ENCODE measurements at places on chromosomes 2 and 18.

GRCh38 chr2:110946902-110947301 lies 173.8 kb upstream of the BCL2L11 start:
- DNase-seq, result no peak

DNA sequence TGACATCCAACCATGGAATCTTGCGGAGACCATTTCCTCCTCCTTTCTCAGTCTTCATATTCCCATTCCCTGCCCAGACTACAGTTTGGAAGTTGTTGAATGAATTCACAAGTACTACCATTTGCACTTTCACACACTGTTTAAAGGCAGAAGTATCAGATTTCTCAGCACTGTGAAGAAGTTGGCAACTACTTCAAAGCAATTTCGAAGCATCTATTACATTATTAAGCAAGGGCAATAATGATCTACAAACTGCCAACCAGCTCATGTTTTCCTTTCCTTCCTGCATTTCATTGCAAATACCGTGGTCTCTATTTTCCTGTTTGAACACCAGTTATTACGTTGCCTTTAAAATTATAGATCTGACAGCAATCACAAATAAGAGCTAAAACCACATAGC lies 105.5 kb downstream of the IRS1 start:
- DNase-seq, result no peak

- DNase-seq, result no peak
These were observed 114.8 kb upstream of the SERTAD2 start for GRCh38 chr2:64768491-64769005.

DNA sequence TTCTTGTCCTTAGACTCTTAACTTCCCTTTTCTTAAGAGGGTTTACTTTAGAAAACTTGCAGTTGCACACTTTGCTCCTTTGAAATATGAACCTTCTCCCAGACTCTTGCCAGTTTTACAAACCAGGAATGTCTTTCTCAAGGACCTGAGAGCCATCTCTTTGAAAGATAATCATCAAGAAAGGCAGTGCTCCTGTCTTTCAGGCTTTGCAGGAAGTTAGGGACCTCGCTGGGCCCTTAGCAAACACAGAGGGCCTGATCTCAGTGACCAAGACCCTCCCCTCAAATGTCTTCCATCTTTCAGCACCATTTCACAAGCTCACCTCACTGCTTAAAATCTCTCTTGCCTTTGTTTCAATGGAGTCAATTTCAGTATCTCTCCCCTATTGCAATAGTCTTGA lies 32.0 kb upstream of the NYAP2 start:
- DNase-seq, result no peak

DNA sequence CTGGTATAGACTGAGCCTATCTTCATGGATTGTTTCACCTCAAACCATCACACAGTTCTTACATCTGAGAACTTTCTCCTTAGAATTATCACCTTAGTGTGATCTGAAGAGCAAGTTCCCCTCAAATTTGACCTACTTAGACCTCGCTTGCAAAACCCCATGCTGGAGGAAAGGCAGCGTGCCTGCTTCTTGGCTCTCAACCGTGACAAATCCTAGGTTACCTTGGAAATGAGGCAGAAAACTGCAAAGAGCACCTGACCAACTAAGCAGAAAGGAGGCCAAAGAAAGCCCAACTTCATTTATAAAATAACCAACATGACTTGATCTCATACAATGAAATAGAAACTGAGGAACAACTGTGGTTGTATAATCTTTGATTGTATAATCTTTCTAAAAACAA lies 146.4 kb downstream of the RAB3GAP1 start:
- no peak for DNase-seq
